A375 (cell line): ENCODE measurements at places on chromosomes 11 and 22. TPM values are rescaled to one million over a fixed set of nuclear protein-coding genes. Genes with fewer than 3 reads are reported as not detected.

Gene C11orf42
- not detected in 2 replicates for total RNA-seq

Gene OR4A16
- not detected in 2 replicates for total RNA-seq

Gene MRGPRX4
- total RNA-seq, result 1.2 and 1.5 TPM in 2 replicates

Gene FXYD6
- total RNA-seq, result 2.5 and 4.3 TPM in 2 replicates

Gene TRIM6
- 1.9 and 3.4 TPM in 2 replicates for total RNA-seq

Gene C1QTNF6
- 1.7 and 2.1 TPM in 2 replicates for total RNA-seq

Gene ASPHD2
- total RNA-seq, result 1.4 and 2.1 TPM in 2 replicates

Gene TBX1
- not detected in 2 replicates for total RNA-seq

Gene RFPL2
- total RNA-seq, result not detected in 2 replicates

Gene RFPL3
- not detected in 2 replicates for total RNA-seq
